Natural killer cell treated with Interleukin-12 subunit alpha and Interleukin-12 subunit beta and Interleukin-15 and Interleukin-18, amount 100 ng/mL, for 72 hours (primary cell): ENCODE measurements at places on chromosomes 1 and 21. TPM values are rescaled to one million over a fixed set of nuclear protein-coding genes. Genes with fewer than 3 reads are reported as not detected.

DNA sequence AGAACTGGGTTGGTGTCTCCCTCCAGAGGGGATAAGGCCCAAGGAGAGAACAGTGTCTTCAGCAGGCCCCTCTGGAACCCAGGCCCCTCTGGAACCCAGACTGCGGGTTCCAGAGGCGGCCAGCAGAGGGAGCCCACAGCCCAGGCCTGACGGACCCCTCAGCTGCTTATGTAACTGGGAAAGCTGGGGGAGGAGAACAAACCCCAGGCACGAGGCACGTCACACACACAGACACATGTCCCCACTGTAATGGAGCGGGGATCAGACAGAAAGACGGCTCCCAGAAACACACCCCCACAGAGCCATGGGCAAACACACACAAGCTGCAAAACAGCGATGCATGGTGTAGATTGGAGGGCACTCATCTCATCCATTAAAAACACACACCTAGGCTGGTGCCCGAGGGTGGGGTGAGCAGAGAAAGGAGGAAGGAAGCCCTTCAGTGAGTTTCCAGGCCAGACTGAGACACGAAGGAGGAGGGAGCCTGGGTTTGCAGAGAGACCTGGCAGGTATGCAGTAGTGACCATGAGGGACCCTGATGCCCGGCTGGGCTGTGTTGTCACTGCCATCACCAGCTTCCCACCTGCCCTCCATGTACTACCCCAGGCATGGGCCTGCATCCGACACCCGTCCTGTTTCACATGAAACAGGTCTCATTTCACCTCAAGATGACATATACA is 2.8 kb upstream of the IGSF8 start:
- H3K27me3 ChIP-seq: no peaks in the 10 kb centered on the region
- no peak for DNase-seq
- no peak overlapping the region for H3K27ac ChIP-seq
- no peaks in the 10 kb centered on the region for H3K36me3 ChIP-seq
- no peak overlapping the region for H3K4me3 ChIP-seq
- H3K4me1 ChIP-seq: peaks cover 40% of the 10 kb centered on the region

DNA sequence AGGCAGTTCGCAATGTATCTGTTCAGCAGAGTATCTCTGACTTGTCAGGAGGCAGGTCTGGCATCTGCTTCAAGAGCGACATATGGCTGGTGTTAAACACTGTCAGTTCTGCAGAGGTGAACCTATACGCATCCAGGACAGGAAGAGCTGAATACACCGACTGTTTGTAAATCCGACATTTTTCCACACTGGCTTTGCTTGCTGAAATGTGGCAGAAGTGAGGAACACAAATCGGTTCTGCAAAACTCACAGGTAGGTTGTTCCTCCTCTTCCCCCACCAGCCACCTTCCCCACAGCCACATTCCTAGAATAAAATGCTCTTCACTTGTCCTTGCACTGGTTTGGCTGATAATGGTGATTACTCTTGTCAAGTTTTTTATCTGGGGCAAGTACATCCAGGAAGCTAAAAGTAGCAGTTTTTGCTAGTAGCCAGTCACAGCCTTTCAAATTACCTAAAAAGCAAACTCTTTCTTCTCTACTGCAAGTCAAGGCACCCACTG is 289.2 kb downstream of the GRIK1 start:
- peaks cover 3% of the 10 kb centered on the region for H3K36me3 ChIP-seq
- H3K4me1 ChIP-seq: peaks cover 1% of the 10 kb centered on the region
- H3K4me3 ChIP-seq: no peak overlapping the region
- DNase-seq: no peak
- H3K27me3 ChIP-seq: no peaks in the 10 kb centered on the region

DNA sequence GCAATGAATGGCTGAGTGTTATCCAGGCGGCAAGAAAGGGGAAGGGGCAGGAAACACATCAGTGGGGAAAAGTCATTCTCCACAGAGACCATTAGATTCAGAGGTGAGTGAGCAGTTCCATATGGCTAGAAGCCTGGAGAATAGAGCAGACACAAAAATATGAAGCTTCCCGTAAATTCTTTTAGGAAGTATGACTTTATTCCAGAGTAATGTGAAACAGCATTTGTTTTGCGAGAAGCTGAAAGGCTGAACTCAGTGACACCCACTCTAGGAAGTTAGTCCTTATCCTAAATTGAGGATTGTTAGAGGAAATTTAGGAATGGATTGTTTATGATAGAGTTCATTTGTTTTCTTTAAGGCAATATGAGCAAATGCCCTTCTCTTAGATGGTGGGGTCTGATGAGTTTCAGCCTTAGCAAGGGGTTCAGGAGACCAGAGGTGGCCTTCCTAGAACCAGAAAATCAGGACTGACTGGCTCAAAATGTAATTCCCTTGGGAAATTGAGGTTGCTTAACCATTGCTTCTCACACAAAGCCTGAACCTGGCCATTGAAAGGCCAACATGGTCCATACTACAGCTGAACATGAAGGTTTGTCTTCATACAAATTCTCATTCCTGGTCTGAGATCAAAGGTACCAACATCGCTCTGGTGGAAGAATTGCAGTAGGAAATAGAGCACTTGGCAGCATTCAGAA is 167.5 kb downstream of the TPR start:
- no peaks in the 10 kb centered on the region for H3K4me1 ChIP-seq
- DNase-seq: no peak
- H3K4me3 ChIP-seq: no peak overlapping the region
- H3K27me3 ChIP-seq: peaks cover 6% of the 10 kb centered on the region
- no peak overlapping the region for H3K27ac ChIP-seq

DNA sequence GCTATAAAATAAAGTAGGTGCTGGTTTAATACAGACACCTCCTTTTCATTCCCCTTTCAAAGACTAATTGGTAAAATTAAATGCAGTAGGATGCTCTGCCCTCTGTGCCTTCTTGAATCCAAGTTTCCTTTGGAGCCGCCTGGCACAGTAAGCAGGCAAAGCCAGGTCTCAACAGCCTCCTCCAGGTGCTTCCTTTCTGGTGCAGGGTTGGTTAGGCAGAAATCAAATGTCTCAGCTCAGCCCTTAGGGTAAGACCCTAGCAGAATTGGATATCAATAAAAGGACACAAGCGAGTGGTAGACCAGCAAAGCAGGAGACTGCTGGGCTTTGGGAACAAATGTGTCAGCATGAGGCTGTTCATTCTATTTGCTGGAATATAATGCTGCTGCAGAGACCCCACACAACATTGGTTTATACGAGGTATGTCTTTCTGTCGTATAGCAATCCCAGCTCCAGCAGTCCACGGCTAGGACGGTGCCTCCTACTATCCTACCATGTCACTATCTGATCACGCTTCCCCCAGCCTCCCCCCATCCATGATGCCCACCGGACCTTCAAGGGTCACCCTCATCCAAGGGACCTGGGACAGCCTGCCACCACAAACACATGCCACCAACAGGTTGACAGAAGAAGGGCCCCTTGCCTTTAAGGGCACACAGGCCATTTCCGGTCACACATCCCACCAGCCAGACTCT is 58.4 kb downstream of the CAPN2 start:
- no peak overlapping the region for H3K4me3 ChIP-seq
- H3K27me3 ChIP-seq: no peaks in the 10 kb centered on the region
- H3K27ac ChIP-seq: peak overlapping the region; percentile 8
- no peak for DNase-seq
- peaks cover 26% of the 10 kb centered on the region for H3K36me3 ChIP-seq
- H3K4me1 ChIP-seq: peaks cover 18% of the 10 kb centered on the region

DNA sequence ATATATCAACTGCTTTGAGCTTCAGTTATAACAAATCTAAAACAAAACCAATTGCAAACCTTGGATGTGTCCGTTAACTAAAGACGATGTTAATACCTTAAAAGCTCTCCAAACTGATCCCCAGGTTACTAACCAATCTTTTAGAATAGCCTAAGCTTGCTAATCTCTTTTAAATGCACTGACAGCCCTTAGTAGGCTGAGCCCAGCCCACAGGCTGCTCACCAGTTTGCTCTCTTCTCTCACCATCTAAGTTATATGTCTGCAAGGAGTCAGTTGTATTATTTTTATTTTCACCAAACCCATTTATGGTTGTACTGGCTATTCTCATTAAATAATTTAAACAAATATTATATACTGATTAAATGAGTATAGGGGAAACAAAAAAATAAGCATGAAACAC is 199.5 kb downstream of the ADGRL2 start:
- no peak overlapping the region for H3K27ac ChIP-seq
- DNase-seq: no peak
- H3K27me3 ChIP-seq: no peaks in the 10 kb centered on the region
- H3K4me1 ChIP-seq: no peaks in the 10 kb centered on the region

The ZNF678 gene
- total RNA-seq: 7.6 TPM

DNA sequence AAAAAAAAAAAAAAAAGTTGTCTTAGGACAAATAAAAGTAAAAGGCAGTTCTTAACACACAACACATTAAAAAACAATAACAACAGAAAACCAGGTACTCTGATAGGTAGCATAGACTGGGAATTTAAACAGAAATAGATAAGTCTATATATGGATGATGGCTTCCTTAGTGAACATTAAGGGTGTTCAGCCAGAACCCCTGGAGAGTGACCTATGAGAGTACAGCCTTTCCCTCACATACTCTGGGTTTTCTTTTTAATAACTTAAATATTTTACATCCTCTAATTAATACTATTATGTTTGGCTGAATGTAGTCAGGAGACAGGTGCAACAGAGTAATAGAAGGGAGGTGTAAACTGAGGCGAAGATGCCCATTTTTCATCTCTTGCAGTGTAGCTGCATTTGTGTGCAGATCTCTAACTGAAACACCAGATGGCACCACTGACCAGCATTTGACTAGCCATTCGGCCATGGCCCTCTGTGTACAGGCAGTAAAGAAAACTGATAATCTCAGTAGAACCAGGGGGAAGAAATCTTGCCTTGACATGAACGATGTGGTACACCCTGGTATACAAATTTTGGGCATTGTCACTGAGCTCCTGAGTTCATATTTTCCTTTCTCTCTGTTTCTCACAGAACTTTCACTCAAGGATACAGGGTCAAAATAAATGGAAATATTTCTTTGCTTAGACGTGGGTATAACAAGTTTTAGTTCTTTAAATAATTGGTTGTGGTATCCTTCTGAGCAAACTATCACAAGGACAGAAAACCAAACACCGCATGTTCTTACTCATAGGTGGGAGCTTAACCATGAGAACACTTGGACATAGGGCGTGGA is 7.6 kb downstream of the TTF2 start:
- H3K27me3 ChIP-seq: no peaks in the 10 kb centered on the region
- H3K27ac ChIP-seq: no peak overlapping the region
- H3K4me3 ChIP-seq: no peak overlapping the region
- H3K4me1 ChIP-seq: peaks cover 21% of the 10 kb centered on the region
